ENCODE measurements at places on chromosomes 3 and 15.
A peak's percentile ranks its signal among the peaks of the same experiment; 100 is the strongest.

- DNase-seq: no peak
Measured at GRCh38 chr3:159922861-159923312, 65.7 kb upstream of the IL12A start.

GRCh38 chr3:150117076-150117475, 146.4 kb upstream of the PFN2 start:
- no peak for DNase-seq

- no peak for DNase-seq
Measured at GRCh38 chr3:141816958-141817357, 53.8 kb downstream of the GRK7 start.

DNA sequence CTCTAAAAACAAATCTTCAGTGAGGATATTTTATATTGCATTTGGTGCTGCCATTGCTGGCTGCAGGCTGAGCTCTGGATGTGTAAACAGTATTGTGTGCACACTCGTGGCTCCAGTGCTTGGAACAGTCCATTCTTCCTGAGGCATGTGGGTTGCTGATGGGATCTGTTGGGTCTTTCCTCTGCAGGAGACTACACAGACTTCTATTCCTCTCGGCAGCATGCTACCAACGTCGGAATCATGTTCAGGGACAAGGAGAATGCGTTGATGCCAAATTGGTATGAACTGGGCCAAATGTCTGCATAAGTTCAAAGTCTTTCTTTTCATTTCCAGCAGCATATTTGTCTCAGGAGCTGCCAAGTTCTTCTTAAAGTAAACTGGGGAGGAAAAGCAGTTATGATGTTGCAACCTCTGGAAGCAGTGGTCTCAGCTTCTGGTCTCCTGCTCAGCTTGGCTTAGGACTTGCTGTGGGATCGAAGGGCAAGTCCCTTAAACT, 9.3 kb downstream of the FAH start:
- no peak for DNase-seq

GRCh38 chr3:71430941-71431552, 152.5 kb downstream of the FOXP1 start:
- no peak for DNase-seq

DNA sequence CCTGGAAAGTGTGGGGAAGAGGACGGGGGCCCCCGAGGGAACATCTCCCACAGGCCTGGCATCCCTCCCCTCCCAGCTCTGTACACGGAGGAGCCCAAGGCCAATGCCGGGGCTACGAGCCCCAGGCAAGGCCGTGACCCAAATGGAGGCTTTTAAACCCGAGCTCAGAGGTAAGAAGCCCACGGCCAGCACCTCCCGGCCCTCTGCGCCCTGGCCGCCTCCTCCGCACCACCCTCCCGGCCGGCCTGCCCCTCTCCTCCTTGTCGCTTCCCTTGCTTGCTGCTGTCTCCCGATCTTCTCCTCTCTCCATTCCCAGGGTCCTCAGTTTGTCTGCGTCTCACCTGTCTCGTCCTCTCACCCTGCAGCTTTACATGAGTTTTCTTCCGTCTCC, 1.3 kb downstream of the MUC4 start:
- no peak for DNase-seq

DNA sequence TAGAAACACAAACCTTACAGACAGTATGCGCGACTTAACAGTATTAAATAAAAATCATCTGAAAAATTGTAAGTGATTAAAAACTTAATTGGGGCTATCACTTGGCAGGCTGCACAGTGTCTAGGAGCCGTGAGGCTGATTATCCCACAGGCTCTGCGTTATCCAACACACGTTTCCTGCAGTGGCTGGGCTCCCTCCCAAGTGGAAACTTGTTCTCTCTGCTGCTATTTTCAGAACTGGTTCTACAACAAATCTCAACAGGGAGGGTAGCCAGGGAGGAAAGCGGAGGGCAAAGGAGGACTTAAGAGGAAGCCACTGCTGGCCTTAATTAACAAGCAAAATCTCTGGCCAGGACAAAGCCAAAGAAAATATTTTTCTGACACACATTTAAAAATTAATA, 555.2 kb downstream of the MAGI1 start:
- no peak for DNase-seq

- no peak for DNase-seq
Measured at GRCh38 chr15:25608926-25609325, 170.1 kb upstream of the UBE3A start.

- DNase-seq: no peak
Measured at GRCh38 chr3:155244216-155244615, 49.3 kb downstream of the STRIT1 start.

DNA sequence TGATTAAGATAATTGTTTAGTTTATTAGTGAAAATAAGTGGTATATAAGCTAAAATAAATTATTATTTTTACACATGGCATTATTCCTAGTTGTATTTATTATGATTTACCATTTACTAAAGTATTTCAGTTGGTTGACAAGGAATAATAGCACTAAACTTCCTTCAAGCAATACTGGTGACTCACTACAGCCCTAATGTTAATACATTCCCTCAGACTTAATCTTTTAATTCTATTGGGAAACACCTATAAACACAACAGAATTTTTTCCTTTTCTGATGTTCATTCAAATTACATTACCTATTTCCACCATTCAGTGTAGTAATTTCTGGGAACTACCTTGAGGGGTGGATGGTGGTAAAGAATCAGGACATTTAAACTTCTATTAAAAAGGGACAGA, 264.0 kb downstream of the TIGIT start:
- DNase-seq: no peak

DNA sequence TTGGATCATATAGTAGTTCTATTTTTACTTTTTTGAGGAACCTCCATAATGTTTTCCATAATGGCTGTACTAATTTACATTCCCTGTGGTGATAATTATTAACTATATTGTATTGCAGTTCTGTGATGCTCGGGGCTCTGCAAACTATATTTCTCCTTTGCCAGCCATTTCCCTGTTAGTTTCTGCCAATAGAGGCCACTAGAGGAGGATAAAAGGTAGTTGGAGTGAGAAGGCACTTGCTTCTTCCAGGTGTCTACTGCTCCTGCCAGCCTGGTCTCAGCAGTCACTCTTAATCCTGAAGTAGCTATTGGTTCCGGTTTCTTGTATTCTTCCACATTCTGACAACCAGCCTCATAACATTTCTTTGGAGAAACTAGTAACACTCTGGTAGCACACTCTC, 233.9 kb upstream of the GBE1 start:
- DNase-seq: no peak

GRCh38 chr3:136731274-136731884, 20.8 kb downstream of the STAG1 start:
- no peak for DNase-seq

- no peak for DNase-seq
Measured at GRCh38 chr15:60941448-60941847, 287.7 kb downstream of the RORA start.

GRCh38 chr3:117958027-117958426, 1076.6 kb downstream of the IGSF11 start:
- no peak for DNase-seq

- DNase-seq: no peak
Measured at GRCh38 chr3:121232309-121233225, 313.2 kb downstream of the POLQ start.

DNA sequence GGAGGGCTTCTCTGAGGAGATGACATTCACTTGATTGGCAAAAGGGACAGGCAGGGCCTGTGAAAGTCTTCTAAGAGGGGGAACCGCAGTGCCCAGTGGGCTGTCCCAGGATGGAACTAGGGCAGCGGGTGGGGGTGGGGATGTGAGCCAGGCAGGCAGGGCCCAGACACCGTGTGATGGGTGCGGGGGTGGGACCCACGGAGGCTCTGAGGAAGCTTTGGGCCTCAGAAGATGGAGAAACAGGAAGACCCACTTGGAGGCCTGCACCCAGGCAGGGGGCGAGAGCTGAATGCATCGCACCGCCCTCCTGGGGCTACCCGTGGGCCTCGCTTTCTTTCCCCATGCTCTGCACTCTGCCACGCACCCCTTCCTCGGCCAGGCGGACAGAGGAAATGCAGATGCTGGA, 32.9 kb upstream of the ACAD9 start:
- DNase-seq: no peak

DNA sequence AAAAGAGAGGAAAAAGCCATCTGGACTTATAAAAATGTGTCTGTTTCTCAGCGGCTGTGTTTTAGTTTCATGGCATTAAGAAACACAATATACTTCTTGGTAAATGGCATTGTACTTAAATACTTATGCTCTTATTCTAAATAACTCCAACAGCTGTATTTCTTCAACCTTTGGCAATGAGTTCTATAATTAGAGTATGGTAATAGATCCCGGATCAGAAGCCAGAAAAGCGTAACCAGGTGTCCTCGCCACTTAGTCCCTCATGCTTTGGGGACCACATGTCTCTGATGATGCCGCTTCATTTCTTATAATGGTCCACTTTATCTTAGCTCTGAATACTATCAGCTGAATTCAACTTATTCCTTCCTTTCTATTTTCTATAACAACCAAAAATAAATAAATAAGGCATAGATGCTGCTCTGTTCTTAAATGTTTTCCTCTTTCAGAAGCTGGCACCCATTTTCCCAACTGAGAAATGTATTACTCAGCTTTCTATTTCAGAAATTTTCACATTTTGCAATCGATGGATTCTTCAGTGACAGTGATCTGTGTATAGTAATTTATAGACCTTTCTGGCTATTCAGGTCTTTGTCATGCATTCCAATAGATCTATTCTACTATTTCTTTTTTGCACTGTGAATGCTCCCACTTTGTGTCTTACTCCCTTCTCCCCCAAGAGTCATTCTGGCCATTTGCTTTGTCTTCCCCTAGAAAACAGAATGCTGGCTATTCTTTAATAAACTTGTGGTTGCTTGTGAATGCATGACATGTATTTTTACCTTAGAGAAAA, 87.6 kb upstream of the KBTBD8 start:
- DNase-seq: no peak

- DNase-seq: no peak
Measured at GRCh38 chr3:71025010-71025409, 558.5 kb downstream of the FOXP1 start.

GRCh38 chr15:44250566-44251205, 37.8 kb upstream of the GOLM2 start:
- no peak for DNase-seq

- no peak for DNase-seq
Measured at GRCh38 chr3:15287565-15288330, 44.6 kb downstream of the SH3BP5 start.

DNA sequence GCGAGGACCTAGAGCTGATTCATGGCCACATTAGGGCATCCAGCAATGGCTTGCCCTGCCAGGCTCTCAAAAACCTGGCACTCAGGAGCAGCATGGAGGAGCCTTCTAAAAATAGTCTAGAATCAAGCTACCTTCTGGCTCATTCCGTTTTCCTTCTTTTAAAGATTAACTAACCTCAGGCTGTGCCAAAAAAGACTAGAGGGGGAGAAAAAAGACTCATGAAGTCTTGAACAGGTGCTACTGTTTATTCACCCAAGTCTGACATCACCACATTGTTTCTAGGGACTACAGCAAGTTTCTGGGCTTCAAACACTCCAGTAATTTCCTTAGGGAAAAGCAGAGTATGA, 125.8 kb downstream of the TNIK start:
- no peak for DNase-seq

- no peak for DNase-seq
Measured at GRCh38 chr3:184761075-184761841, 49.4 kb upstream of the MAGEF1 start.

DNA sequence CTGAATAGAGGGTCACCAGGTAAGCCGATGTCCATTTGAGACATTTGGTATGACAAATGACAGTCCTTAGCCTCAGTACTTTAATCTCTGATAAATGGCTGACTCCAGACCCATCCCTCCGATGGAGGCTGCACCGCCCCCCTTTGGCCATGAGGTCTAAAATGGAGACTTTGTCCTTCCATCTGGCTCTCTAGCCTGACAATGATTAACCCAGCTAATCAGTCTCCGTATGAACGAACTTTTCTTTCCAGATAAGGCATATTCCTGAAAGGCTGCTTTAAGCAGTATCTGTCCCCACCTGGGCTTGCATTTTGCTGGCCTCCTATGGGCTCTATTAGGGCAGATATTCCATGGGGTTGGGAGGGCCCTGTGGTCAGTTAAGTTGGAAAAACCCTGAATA, 10.8 kb upstream of the MYZAP start:
- no peak for DNase-seq

- no peak for DNase-seq
Measured at GRCh38 chr15:68031404-68031803, 22.7 kb upstream of the PIAS1 start.

DNA sequence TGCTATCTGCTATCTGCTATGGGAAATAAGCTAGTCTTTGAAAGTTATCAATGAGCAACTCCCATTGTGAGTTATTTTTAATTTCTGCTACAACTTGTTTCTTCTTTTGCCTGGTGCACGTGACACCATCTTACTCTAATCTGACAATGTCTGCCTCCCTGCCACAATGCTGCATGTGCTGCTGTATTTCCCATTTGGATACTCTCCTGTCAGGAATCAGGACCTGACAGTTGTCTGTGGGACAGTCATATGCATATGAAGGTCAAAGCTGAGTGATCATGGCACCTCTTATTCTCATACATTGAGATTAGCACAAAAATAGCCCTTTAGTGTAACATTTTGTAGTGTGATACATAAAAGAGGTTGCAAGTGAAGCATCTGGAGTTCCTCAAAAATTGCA, 45.8 kb downstream of the HMG20A start:
- DNase-seq: no peak

GRCh38 chr15:33788906-33789540, 179.3 kb upstream of the CHRM5 start:
- DNase-seq: no peak

- DNase-seq: peak; percentile 11
Measured at GRCh38 chr15:65862682-65863081, 6.6 kb upstream of the RAB11A start.

DNA sequence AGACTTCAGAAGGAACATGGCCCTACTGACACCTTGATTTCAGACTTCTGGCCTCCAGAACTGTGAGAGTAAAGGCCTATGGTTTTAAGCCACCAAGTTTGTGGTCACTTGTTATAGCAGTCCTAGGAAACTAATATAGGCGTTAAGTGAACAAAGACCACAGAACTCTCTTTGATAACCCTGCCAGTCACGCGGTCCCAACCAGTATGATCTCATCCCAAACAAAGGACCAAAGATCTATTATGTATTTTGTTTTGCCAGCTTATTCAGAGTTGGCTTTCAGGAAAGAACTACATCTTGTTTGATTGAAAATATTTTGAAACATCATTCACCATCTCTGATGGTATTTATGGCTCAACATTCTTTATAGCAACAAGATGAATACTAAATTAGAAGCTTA, 294.4 kb upstream of the SLCO3A1 start:
- DNase-seq: no peak

GRCh38 chr15:92797168-92798052, 102.7 kb upstream of the CHD2 start:
- DNase-seq: no peak

GRCh38 chr3:153145454-153145853, 16.6 kb upstream of the RAP2B start:
- DNase-seq: no peak
